Breast epithelium (tissue), 4 donors: ENCODE measurements at places on chromosomes 2 and 18.

GRCh38 chr2:189608170-189608569 lies 27.6 kb upstream of the SLC40A1 start:
- DNase-seq = no peak

GRCh38 chr2:108583903-108584520 lies 49.7 kb downstream of the LIMS1 start:
- DNase-seq = no peak

DNA sequence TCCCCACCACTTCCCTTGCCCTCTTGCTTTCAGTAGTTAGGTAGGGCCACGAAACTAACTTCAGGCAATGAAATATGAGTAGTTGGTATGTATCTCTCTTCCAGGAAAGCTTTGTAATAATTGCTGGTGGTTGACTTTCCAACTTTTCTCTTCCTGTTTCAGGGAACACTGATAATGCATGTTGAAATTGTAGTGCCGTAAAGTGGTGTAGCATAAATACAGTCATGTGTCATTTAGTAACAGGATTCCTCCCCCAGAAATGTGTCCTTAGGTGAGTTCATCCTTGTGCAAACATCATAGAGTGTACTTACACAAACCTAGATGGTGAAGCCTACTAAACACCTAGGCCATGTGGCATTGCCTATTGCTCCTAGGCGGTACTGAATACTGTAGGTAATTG lies 429.2 kb downstream of the PID1 start:
- DNase-seq = no peak

DNA sequence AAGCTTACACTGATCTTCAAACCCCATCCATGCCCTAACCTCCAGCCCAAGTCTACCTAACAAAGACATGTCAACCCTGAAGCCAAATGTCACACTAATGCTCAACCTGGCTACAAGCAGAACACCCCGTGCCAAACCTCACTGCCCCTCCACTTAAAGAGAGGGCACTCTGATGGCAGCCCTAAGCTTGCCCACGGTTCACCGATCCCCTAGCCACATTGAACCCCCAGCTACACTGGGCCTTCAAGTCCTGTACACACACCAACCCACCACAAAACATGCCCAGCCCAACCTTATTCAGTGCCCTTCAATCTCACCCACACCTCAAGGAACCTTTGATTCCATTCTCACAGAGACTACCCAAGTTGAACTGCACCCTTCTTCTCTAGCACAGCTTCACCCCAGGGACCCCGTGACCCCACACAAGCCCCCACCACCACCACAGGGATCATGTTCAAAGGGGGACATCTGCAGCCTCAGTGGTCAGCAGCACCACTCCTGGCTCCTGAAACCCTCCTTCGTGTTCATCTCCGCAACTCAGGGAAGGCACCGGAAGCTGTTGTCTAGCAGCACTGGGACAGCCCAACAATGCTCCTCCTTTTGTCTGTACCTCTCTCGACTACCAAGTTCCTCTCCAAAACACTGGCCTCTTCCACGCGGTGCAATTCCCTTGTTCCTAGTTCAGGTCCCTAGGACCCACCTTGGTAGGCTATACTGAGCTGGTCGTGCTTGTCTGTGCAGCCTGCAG lies 218.8 kb downstream of the CYP26B1 start:
- DNase-seq = no peak

DNA sequence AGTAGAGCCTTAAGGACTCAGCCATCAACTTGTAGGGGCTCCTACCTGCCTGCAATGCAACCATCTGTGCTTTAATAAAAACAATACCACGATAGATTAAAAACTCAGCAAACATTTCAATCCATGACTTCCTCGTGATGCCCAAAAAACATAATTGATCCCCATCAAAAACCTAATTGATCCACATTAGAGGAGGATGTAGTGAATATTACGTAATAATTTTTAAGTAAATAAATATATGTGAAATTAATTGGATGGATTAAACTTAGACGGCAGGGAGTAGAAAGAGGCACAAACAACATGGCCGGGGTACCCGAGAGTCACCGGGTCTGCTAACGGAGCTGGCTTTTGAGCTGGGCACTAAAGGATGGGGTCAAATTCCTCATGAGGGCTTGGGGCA lies 87.3 kb downstream of the ARL4C start:
- no peak for DNase-seq
